ENCODE measurements at places on chromosomes 11 and 22.
A peak's percentile ranks its signal among the peaks of the same experiment; 100 is the strongest.

- DNase-seq, result no peak
Observed at GRCh38 chr11:122645847-122646246, 9.7 kb upstream of the UBASH3B start.

- no peak for DNase-seq
Observed at GRCh38 chr22:27591060-27591459, 210.5 kb downstream of the MN1 start.

GRCh38 chr11:29985248-29985647, 31.6 kb downstream of the KCNA4 start:
- DNase-seq, result no peak

DNA sequence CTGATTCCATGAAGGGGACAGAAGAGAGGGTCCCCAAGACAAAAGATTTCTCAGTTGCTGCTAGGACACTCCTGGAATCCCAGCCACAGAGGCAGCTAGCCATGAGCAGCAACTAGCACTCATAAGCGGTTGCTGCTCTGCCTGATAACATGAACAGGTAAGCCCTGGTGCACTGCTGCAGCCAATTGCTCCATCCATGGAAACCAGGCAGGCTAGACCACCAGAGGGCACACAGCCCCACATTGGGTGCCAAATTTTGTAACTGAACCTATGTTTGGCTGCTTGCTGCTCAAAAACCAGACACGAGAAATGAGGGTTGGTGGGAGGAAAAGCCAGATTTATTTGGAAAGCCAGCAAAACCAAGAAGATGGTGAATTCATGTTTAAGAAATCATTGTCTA, 21.9 kb upstream of the QSER1 start:
- peak; percentile 12 for DNase-seq

DNA sequence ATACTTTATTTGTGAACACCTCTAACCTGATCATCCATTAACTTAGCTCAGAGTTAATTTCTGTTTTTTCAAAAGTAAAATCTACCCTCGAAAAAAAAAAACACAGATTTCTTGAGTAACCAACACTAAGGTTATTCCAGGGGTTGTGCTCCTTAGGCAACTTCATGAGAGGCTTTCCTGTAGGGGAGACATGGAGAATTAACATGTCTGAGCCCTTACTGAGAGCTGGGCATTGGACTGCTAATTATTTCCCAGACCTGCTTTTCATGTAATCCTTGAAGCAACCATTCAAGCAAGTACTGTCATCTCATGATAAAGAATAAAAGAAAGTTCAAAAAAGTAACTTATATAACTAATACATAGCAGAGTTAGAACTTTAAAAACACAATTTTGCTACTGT, 13.5 kb upstream of the UPB1 start:
- DNase-seq, result no peak

DNA sequence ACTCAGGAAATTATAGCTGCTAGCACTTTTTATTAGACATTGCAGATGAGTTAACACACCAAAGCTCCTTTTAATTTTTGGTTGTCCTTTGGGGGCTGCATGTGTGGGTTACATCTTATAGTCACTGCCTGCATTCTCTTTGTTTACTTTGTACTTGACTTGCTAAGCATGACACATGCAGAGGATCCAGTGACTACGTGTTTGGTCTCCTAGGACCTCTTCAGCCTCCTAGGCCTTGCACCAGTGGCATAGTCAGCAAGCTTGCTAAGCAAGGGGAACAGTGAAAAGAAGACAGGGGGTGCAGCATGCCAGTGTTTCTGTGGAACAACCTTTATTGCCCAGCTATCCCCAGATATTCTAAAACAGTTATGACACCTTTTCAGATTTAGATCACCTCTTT, 108.2 kb downstream of the PAX6 start:
- no peak for DNase-seq

DNA sequence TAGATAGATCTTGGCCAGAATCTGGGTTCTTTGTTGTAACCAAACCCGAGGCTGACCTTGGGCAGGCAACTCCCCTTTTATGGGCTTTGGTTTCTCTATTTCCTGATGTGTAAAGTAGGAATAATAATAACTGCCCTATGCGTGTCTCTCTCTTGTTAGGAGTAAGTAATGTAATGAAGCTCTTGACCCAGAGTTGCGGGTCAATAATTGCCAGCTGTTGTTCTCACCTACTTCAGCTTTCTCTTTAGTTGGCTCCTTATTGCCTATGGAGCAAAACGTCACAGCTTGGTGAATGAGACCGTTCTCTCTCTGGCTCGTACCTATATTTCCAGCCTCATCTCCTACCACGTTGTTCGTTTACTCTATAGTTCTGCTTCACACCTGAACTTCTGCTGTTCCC, 56.6 kb upstream of the KIRREL3 start:
- DNase-seq, result no peak

- DNase-seq, result peak; percentile 45
Observed at GRCh38 chr22:25362215-25362882, 142.9 kb downstream of the CRYBB2 start.

DNA sequence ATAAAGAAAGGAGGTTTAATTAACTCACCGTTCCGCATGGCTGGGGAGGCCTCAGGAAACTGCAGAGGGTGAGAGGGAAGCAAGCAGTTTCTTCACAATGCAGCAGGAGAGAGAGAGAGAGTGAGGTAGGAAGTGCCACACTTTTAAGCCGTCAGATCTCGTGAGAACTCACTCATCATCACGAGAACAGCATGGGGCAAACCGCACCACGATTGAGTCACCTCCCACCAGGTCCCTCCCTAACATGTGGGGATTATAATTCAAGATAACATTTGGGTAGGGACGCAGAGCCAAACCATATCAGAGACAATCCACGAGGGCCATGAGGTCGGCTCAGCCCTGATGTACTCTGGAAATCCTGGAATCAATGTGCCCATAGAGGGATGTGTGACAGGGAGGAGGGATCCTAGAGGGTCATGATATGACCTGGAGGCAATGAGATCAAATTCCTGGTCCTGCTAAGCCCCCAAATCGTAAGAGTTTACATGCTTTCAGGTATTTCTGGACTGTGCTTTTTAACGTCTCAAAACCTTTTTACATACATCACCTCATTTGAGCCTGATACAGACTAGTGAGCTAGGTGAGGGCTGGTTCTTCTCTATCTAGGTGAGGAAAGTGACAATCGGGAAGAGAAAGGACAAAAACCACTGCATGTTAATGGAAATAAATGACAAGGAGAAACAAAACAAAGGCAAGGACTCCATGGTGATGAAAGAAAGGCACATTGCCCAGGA, 19.5 kb upstream of the RASSF10 start:
- DNase-seq, result no peak

DNA sequence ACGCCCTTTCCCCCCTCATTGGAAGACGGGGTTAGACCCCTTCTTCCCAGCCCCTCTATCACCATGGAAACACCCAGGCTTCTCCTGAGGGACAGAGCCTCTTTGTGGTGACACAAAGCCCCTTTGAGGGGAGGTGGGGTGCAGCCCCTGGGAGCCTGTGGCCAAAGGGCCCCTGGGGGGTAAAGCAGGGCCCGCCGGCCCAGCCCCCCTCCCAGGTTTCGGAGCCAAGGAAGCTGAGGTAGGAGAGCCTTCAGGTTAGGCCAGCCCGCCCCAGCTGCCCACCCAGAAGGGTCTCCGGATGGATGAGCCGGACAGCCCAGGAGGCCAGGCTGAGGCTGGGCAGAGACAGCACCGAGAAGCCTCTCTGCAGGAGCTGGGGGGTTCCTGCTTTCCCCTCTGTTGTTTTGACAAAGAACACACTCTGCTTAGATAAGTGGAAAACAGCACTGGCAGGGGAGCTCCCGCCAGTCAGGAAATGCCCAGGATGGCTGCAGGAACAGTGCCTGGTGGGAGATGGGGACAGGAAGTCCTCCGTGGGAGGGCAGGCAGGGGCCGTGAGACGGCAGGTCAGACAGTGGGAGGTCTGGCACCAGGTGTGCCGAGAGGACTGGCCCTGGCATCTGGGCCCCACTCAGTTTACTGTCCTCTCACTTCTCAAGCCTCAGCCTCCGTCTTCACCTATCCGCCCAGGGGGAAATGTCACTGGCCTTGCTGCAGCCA, 18.2 kb downstream of the ARVCF start:
- DNase-seq, result no peak

- DNase-seq, result no peak
Observed at GRCh38 chr22:43260331-43261231, 73.6 kb upstream of the TTLL12 start.

GRCh38 chr11:78181185-78181584, 7.2 kb downstream of the KCTD21 start:
- DNase-seq, result no peak

DNA sequence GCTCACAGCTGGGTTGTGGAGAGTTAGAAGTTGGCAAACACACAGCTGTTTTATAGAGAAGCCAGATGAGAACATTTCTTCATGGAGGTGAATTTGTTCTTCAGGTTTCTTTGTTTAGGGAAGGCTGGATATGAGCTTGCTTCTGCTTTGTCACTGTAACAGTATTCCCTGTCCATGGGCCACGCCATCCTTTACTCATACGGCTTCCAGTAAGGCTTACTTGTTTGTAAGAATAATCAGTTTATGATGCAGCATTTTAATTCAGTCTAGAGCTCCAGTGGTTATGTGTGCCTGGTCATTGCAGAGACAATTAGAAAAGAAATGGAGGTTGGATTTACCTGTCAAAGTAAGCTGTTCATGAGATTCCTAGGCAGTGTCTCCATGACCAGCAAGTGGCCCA, 131.8 kb downstream of the TRIM44 start:
- no peak for DNase-seq

DNA sequence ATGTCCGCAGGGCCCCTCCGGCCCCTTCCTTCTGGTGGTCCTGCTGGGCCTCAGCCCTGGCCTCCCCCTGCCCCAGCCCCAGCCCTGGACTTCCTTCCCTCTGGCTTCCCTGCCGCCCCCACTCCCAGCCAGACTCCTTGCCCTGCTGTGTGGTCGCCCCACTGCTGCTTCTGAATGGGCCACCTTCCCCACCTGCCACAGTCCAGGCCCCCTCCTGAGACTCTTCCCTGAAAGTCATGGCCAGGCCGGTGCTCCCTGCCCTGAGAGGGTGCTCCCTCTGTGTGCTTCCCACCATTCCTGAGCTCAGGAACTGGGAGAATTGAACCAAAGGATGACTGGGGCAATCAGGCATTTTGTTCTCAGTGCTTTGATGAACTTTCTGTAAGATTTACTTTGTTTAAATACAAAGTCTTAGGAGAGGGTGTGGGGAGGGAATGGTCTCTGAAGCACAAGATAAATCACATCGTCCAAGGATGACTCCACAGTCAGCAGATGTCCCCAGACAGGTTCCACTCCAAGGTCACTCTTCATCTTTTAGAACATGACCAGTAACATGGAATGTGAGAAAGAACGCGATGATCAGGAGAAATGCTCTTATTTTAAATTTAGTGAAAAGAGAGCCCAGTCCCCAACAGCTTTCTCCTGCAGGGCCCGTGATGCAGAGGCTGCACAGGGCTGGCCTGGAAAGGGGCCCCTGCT, 774 bp downstream of the APOBEC3D start:
- DNase-seq, result no peak

DNA sequence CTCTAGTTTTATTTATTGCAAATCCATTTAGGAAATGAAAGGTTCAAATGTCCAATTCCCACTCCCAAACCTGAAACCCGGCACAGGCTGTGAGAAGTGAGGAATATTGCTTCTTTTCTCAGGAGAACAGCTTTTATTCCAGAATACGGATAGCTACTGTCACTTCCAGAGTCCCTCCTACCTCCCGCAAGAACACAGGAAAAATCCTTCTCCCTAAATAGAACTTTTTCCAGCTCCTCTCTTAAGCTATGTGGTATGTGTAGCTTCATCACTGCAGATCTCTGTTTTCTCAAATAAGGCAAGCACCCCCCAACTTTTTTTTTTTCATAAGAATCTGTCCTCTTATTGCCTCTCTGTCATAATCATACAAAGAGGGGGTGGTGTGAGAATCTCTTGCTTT, 126.8 kb downstream of the LARGE1 start:
- DNase-seq, result no peak

DNA sequence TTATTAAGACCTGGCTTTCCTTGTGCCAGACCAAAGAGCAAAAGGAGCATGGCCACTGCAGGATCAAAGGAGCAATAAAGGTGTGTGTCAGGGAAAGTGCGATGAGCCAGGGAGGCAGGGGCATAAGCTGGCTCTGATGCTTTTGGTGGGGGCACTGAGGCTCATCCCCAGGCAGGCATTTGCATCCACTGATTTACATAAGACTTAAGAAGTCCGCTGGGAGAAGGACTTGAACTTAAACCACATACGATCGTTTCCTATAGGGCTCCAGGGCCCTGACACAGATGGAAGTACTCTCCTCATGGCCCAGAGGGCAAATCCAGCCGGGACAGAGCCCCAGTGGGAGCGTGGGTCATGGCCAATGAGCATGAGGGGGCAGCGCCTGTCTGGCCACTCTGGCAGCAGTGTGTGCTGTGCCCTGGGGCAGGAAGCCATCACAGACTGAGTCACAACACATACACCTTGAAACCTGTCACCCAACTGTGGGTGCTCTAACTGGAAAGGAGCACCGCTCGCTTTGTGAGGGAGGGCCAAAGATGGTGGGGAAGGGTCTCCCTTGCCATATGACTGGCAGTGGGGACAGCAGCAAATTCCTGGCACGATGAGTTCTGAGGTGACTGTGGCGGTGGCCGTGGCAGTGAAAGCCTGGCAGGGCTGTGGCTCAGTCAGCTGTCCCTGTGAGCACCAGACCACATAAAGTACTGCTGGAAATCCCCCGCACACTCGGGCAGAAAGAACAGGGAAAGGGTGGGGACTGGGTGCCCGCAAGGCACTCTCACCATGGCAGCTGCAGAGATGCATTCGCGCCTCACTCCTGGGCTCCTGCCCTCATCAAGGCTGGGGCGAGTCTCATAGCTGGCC, 79.4 kb upstream of the LMO1 start:
- no peak for DNase-seq

Measured in activated CD4-positive, alpha-beta T cell treated with anti-CD3 and anti-CD28 coated beads for 1 hour (primary cell).